ENCODE measurements at places on chromosomes 12 and 14.
A peak's percentile ranks its signal among the peaks of the same experiment; 100 is the strongest.

- DNase-seq = no peak
These were observed 46.4 kb downstream of the STXBP6 start for GRCh38 chr14:25003537-25003936.

DNA sequence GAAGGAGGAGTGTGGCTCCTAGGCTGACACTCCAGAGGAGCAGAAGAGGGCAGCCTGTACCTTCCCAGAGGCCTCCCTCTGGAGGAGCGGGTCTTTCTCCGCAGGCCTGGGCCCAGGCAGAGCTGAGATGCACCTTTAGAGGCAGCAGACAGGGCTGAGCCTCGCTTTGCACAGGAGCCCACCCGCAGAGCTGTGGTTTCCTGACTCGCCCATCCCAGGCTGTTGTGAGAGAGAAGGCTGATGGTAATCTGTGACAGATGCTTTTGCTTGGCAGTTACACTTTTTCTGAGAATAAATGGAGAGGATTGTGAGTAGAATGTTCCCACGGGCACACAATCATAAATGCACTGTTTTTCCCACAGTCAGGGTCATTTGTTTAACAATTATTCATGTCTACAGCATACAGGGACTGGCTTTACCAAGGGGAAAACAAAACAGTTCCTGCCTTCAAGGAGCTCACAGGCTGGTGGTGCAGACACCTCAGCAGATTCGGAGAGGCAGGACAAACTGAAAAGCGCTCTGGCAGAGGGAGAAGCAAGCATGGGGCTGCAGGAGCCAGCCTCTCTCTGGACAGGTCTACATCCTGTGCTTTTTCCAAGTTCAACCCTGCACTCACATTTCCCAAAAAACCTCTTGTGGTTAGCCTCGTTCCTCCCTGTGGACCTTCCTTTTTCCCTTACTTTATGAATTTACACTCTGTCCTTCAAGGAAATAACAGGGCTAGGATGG lies 13.9 kb downstream of the EVL start:
- no peak for DNase-seq

GRCh38 chr12:26825459-26826016 lies 7.5 kb downstream of the ITPR2 start:
- no peak for DNase-seq

DNA sequence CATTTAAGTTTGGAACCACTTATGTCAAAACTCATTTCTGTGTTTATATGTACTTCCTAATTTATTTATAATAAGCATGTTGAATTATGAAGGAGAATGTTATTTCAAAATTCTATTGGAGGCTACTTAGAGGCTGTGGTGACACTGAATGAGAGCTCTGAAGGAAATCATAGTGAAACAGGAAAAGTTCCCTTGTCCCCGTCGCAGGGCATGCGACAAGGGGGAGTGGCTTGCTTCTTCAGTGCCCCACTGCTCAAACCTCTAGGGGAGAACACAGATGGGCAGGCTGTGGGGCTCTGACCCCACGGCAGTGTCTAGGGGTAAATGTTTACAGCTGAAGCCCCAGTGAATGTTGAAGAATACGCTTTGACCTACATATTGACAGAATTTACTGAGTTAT lies 261.9 kb downstream of the RAD51B start:
- DNase-seq = no peak

- no peak for DNase-seq
These were observed 47.0 kb upstream of the KCNA5 start for GRCh38 chr12:4996714-4997113.

DNA sequence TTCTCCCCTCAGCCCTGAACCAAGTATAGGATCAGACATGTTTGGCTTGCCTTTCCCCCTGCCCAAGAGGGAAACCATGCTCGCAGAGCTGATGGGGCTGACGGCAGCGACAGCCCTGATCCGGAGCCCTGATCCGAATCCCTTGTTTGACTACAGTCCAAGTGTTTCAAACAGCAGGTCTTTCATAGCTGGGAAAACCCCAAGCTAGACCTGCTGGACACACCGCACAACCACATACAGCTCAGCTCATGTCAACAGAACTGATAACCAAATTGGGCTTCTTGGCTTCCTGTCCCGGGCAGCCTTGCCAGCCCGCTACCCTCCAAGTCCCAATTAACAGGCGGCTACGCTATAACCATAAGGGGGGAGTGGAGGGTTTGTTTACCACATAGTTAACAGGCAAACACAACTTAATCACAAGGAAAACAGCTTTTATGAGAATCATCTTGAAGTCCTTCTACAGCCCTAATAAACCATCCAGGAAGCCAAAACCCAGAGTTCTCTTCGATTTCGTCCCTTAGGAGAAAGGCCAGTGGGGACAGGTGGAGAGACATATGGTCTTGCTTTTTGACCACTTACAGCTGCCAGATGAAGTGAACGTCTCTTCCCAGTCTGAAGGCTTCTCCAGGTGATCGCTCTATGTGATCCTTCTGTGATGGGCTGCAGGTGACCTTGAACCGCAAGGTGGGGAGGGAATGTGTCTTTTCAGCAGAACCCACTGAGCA lies 64.5 kb upstream of the MANSC4 start:
- no peak for DNase-seq

GRCh38 chr12:120231316-120232011 lies 30.6 kb upstream of the RPLP0 start:
- no peak for DNase-seq

DNA sequence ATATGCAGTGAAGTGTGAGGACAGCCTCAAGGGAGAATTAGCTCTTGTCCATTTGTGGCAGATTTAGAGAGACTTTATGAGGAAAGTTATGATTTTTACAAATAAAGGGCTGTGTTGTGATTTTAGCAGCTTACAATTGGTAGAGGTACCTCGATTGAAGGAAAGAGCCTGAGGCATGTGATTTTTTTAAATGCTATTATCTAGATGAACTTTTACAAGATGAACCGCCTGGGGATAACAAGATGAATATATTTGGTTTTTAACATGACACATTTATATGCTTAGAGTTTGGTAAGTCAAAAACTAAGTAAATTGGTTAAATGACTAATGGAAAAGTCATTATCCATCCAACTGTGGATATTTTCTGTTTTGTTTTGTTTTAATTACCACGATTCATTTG lies 52.6 kb downstream of the AEBP2 start:
- DNase-seq = no peak

DNA sequence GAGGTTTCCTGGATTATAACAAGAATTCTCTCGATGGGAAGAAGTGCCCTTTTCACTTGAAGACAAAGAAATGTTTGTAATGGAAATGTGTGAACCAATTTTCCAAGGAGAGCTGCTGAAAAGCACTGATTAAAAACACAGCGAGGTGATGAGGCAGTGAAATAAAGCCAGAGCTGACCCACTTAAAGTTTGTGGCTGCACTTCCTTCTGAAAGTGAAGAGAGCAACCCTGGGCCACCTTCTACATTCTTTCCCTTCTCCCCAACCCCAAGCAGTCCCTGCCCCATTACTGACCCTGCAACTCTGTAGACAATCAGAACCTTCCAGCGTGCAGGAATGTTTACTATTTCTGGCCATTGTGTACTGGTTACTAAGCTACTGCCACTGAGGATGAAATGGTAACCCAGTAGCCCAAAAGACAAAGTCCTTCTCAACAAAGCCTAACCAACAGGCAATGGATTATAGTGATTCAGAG lies 173.9 kb downstream of the TTC7B start:
- DNase-seq = no peak

DNA sequence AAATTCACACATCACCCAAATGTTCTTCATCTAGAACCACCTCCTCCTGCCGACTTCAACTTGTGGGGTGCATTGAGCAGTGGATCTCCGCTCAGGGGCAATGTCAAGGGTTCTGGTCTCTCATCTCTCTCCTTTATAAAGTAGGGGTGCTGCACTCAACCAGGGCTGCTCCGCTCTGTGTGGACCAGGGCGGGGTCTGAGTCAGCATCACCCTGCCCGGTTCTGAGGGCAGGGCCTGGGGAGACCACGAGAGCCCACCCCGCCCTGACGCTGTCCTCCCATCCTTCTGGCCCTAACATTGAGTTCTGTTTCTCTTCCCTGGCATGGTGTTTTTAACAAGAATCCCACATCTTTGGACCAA lies 311.6 kb upstream of the DIO3 start:
- no peak for DNase-seq

DNA sequence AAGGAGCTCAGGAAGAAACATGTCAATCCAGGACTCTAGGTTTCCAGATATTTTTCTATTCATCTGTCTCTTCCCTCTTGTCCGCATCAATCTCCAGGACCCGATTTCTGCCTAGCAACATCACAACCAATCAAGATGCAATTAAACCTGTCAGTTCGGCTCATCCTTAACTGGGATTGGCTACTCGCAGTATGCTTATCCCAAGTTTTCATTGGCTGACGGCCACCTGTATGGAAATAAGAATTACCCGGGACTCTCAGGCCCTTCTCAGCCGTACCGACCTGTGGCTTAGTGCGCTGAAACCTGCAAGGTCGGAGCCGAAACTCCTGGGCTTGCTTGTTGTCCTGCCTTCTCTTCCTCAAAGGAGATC lies 20.4 kb upstream of the ATP5MC2 start:
- peak; percentile 25 for DNase-seq

- no peak for DNase-seq
These were observed 172.5 kb downstream of the SLC38A4 start for GRCh38 chr12:46653311-46653710.

DNA sequence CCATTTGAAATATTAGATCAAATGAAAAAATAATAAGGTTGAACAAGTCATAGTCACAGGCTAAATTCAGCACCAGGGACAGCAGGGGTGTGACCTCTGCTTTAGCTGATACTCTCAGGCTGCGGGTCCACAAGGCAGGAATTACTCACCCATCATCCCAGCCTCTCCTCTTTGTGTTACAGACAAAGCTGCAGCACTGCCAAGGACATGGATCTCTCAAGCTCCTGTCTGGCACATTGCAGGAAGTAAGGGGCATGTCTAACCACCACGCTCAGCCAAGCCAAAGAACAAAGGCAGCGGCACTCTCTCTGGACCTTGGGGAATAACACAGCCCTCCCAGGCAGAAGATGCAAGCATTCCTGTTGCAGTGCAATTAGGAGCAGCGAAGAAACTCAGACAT lies 783.8 kb downstream of the VRK1 start:
- no peak for DNase-seq

DNA sequence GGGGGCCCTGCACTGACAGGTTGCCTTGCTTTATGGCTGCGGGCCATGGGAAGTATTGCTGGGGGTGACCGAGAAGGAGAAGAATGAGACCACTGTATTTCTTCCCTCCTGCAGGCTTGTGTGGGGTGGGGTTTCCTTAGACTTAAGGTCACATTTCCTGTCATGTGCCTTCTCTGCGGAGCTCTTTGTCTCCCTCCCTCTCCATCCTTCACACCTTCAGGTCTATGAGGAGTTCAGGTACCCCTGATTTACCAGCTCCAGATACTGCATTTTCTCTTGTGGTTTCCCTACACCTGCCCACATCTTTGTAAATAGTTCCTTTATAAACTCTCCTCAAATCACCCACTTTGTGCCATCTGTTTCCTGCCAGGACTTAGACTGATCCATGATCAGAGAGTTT lies 3.6 kb downstream of the FNTB start:
- no peak for DNase-seq

- DNase-seq = peak; percentile 17
These were observed 52.5 kb downstream of the C12orf75 start for GRCh38 chr12:105382771-105383622.

DNA sequence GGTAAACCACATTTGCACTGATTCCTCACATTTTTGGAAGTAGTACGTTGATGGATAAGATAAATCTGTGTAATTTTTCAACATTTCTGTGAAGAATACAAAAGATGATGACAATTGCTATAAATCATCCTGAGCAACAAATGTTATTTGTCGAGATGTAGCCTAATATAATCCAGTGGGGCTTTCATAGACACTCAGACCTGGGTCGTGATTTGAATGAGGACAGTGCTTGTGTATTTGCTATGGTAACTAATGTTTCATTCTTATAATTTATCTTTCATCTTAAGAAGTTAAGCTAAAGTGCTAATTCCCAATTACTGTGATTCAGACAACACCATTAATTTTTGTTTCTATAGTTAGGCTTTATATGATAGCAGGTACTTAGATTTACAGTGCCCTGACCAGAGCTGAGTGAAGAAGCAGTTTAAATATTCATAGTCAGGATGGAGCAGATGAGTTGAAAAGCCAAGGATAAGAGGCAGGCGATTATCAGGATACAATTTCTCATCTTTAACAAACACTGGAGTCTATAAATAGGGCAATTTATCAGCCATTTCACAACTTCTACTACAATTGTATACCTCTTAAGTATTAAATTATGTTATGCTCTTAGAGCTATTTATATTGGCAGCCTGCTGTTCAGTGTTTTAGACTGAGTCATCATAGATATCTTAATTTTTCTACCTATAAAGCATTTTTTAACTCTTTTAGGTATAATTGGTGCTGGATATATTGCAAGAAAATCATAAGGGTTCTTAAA lies 359.9 kb downstream of the TRHDE start:
- no peak for DNase-seq

- DNase-seq = no peak
These were observed 1428.3 kb downstream of the AACS start for GRCh38 chr12:126493366-126494108.

GRCh38 chr12:79938843-79939242 lies 3.9 kb upstream of the PPP1R12A start:
- no peak for DNase-seq

GRCh38 chr12:19169222-19169621 lies 39.7 kb downstream of the PLEKHA5 start:
- DNase-seq = no peak

Measured in GM12878 (cell line).